Right cardiac atrium (tissue), 5 donors: ENCODE measurements at places on chromosomes 16 and 17. TPM values are rescaled to one million over a fixed set of nuclear protein-coding genes. Genes with fewer than 3 reads are reported as not detected.

DNA sequence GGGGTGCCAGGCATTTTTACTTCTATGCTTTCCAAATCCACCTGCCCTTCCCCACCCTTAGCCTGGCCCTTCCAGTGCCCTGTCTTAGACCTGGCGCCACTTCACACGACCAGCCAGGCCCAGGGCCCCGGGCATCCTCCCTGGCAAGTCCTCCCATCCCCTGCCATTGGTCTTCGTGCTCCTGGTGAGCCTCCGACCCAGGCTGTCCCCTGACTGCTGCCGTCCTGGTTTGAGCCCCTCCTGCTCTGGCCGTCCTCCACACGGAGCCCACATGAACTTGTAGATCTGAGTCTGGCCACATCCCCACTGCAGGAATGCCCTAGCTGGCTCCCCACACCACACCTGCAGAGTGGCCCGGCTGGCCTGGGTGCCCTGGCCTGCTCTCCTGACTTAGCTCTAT, 44.0 kb downstream of the PRMT7 start:
- DNase-seq = no peak

DNA sequence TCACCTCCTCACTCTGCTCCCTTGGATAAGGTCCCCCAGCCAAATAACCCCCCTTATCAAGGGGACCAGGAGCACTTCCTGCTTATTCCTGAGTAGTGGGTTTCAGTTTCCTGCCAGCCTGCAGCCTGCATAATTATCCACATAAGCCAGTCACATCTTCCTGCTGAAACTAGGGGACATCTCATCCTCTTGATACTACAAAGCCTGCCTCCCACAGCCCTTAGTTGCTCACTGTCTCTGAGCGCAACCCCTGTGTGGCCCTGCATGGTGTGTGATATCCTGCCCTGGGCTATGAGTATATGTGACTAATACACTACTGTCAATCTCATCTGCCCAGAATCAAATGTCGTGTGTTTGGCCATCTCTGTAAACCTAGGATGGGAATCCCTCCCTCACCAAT, 8.0 kb upstream of the XYLT2 start:
- DNase-seq = no peak

GRCh38 chr16:66639091-66639885, 34.8 kb downstream of the CMTM3 start:
- DNase-seq = no peak

UNC13D gene
- 28.0 TPM for total RNA-seq
